ENCODE measurements at places on chromosomes 1 and 21.

GRCh38 chr1:88618331-88618730, 65.7 kb upstream of the PKN2 start:
- no peak for DNase-seq

DNA sequence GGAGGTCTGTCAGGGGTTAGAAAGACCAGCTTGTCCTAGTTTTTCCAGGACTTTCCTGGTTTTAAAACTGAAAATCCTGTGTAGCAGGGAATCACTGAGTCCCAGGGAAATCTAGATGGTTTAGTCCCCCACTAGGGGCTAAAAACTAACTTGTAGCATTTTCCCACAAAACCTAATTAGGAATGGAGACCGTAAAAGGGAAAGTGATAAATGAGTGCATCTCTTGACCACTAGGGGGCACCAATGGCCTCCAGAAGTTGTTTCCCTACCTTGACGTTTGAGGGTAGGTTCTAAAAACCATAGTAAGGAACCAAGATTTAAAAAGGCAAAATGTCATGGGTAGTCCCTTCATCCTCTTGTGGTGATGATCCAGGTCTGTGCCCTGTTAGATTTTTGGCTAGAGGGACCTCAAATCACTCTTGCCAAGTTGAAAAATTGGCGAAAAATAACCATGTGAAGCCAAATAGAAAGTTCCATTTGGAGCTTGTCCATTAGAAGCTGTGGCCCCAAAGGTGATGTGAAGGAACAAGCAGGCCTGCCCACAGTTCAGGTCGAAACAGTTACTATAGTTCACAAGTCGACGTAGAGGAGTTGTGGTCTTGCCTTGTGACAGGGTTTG, 24.5 kb downstream of the CLIC6 start:
- no peak for DNase-seq

GRCh38 chr1:63690966-63691700, 82.7 kb upstream of the ROR1 start:
- DNase-seq = no peak

GRCh38 chr1:222373216-222373615, 174.7 kb downstream of the HHIPL2 start:
- DNase-seq = no peak

DNA sequence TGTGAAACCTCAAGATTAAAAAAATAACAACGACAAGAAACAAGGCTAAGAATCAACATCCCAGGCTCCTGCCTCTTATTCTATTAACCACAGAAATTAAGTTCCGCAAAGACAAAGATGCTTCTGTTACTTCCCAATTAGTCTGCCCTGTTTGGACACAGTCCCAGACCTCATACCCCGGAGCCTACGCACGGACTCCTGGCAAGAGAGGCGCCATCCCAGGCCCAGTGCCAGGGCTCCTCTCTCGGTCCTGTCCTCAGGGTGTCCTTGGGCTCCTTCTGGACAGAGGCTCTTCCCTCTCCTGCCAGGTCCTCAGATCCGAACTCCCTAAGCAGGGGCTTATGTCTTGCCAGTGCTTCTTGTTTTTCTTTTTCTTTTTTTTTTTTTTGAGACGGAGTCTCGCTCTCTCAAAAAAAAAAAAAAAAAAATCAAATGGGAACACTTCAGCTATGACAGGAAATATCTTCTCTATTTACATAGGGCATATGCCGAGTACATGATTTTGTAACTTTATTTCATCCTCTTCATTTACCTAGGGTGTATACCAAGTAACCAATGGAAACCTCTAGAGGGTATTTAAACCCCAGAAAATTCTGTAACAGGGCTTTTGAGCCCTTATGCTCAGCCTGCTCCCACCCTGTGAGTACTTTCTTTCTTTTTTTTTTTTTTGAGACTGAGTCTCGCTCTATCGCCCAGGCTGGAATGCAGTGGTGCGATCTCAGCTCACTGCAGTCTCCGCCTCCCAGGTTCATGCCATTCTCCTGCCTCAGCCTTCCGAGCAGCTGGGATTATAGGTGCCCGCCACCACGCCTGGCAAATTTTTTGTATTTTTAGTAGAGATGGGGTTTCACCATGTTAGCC, 11.7 kb upstream of the ENO1 start:
- DNase-seq = no peak

GRCh38 chr1:185309566-185309965, 7.5 kb downstream of the IVNS1ABP start:
- DNase-seq = no peak

DNA sequence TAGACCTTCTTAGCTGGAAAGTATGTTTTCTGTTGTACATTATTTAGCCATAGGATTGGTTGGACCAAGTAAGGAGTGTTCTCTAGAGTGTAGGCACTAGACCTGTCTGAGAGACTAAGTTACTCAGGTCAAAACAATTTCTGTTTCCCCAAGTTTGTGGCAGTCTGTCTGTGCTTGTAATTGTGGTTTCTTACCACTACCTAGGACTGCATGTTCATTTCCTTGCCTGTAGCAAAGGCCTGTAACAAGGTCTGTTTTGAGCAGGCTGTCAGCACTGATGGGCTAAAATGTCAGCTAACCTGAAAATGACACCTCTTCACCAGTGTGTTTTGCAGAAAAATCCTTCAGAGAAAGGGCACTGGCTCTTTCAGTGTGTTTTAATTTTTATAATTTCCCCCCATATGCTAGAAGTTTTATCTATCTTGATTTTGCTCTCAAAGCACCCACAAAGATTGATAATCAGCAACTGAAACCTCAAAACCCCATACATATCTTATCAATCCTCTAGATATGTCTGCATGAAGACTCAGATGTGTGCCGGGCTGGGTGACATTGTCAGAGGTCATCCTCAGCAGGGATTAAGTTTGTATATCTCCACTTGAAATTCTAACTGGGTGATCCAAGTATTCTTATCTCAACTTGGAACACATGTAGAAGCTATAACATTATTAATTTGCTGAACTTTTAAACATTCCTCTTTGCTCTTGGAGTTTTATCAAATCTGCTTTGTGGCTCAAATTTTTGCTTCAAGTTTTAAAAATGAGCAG, 50.7 kb upstream of the ST6GALNAC3 start:
- no peak for DNase-seq

GRCh38 chr21:25638660-25639550, at the start of gene JAM2:
TSS of gene JAM2 (plus strand) at chr21:25639258. CDS start at chr21:25639822, 564 bp downstream.
- no peak for DNase-seq

DNA sequence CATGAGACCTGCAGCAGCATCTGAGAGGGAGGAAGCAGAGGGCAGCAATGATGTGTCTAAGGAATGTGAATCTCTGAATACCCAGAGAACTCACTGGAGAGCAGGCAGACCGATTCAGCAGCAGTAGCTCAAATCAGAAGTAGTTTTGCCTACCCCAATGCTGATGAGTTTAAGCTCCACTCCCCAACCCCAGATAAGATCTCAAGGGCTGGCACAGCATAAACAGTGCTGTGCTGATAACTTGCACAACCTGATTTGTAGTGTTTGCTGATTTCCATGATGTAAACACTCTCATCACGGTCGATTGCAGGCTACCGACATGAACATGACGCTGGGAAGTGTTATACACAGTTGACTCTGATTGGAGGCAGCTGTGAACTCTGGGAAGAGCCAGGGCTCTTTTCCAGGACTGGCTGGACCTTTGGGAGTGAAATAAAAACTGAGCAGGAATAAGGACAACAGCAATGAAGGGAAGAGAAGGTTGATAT, 11.2 kb upstream of the HMGCS2 start:
- no peak for DNase-seq

DNA sequence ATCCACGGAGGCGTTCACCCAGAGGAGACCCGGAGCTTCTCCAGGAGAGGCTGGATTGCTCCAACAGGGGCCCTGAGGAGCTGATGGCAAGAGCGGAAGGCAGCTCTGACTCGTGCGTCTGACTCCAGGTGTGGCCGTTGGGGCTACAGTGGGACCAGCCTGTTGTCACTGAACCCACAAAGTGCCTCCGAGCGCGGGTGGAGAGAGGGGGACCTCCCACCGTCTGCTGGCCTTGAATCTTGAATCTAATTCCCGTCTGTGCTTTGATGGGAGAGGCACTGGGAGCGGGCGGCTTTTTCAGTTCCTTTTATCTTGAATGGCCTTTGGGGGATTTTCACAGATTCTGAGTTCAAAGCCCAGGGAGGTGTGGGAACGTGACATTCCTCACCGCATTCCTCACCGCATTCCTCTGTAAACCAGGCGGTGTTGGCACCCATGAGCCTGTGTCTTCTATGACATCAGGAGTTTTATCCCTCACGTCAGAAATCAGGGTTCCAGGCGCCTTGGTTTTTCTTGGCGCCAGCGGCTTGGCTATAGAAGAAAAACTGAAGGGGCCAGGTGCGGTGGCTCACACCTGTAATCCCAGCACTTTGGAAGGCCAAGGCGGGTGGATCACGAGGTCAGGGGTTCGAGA, 39.2 kb upstream of the COL18A1 start:
- no peak for DNase-seq

DNA sequence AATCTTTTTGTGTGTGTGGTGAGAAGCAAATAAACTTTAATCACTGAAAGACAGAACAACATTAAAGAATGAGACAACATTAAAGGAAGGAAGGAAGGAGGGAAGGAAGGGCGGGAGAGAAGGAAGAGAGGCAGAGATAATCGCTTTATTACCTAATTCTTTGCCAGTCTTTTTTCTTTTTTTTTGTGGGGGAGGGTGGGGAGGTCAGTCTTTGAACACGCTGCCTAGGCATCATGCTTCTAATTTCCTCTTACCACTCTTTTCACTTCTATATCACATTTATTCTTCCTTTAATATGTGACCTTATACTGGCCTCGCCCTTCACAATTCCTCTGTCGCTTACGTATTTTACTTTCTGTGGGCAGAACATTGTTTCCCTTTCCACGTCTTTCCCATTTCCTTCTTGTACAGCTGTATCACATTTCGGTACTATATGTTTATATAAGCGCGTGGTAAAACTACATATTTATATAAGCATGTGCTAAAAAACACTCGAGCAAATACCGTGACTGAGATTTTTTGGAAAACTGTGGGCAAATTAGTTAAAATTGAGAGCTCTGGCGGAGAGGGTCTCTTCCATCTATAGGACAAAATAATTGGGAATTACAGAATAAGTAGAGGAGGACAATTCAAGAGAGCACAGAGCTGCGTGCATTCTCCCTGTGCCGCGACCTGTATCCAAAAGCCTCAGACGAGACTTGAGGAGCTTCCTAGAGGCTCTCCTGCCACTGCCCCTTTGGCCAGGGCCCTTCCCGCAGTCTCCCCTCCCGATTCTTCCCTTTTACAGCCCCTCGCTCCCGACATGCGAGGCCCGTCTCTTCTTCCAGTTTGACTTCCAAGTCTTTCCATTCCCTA, 823 bp upstream of the PRKAA2 start:
- DNase-seq = no peak

DNA sequence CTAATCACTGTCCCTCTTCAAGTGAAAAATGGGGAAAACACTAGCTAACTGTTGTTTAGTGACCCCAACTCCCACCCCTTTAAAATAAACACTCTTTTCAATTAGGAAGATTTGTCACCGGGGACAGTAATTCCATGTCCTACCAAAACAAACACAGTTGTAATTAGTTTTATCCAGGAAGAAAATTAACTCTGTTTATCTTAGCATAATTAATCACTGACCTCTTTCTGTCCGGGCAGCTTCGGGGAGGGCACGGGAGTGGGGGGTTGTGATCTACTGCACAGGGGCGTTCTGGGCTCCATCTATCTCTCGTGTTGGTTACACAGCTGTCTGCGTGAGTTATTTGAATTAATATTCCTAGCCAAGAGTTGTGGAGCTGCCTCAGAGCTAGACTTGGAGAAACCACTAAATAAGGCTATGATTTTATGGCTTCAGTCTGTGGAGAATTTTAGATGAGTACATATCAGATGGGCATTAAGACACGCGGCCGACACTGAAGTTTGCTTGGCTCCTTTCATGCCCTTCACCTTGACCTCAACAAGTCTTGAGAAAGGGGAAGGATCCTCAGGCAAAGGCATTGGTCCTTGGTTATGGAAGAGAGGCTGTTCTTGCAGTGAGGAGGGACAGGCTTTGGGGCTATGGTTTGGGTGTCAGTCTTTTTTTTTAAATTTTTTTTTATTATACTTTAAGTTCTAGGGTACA, 102.0 kb upstream of the TRABD2B start:
- DNase-seq = no peak

GRCh38 chr1:22908880-22909426, 63.7 kb downstream of the LACTBL1 start:
- DNase-seq = no peak

DNA sequence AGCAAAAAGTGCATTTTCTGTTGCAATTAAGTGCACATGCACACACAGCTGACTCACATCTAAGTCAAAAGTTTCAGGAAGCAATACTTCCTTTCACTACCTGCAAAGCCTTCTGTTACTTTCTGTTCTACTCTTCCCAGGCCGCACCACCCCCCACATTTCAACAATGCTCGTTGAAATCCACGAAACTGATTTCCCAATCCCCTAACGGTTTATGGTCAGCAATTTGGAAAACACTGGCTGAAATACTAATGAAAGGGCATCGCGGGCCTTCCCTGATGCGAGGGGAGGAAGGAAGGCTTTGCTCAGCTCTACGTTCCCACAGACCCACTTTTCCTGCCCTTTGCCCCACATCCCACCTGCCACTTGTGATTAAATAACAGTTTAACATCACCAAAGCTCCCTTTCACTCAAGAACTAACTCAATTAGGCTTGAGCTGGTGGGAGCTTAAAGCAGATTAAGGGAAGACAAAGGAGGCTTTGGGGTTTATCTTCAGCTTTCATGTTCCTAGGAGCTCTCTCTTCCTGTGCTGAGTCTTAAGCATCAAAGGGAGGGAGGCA, 243.2 kb upstream of the RAB4A start:
- no peak for DNase-seq

- peak; percentile 64 for DNase-seq
Measured at GRCh38 chr1:32221980-32222755, at the start of the genes EIF3I and TMEM234. TSS of gene EIF3I (plus strand) at chr1:32222407. CDS start at chr1:32222442, 35 bp downstream. TSS of gene TMEM234 (minus strand) at chr1:32222353. CDS start at chr1:32222322, 31 bp downstream.

DNA sequence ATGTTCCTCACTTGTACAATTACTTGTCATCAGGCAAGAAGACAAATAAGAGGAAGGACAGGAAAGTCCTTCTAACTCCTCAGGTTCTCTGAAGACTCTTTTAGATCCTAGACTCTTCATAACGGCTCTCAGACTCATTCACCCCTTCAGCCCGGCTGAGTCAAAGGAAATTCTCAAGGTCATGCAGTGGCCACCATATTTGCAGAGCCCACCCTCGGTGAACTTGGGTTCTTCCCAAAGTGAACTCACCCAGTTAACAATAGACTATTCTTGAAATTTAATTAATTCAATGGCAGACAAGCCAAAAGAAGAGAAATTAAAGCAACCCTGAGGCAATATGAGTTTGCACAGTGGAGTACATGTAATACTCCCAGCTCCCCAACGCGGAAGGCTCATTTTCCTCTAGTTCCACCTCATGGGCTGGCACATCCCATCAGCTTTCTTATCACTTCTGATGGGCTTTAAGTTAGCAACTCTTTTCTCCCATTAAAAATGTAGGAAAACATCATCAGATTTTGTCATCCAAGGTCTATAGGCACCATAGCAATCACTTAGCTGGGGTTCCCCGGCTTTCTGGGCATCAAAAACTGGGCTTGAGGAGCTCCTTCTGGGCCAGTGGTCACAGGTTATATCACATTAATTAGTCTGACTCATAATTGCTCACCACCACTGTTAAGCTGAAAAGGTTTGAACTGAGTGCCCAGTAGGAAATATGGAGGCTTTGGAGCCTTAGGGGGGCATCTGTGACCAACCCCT, 27.8 kb upstream of the TIAM1 start:
- DNase-seq = no peak

GRCh38 chr1:109513110-109513710, 3.7 kb upstream of the AMIGO1 start:
- no peak for DNase-seq

- DNase-seq = no peak
Measured at GRCh38 chr1:3775490-3776230, 3.1 kb downstream of the SMIM1 start.
